ENCODE measurements at places on chromosomes 1 and 21.

GRCh38 chr1:52502789-52503188 is 50.1 kb downstream of the TUT4 start:
- DNase-seq = no peak

DNA sequence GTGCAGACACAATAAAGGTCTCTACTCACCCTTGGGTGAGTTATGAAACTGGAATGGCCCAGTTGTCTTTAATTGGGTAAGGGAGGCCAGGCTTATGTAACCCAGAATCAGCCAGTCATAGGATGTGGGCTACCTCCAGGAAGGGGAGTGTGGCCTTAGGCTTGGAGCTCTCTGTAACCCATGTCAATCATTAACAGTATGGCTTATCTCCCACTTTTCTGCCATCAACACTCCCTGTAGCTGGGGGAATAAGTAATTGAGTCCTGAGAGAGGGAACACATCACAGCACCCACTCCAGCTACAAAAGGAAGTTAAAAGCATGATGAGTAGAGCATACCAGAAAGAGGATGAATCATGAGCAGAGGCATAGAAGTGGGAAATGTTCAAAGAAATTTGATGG is 327.0 kb upstream of the DUSP10 start:
- no peak for DNase-seq

DNA sequence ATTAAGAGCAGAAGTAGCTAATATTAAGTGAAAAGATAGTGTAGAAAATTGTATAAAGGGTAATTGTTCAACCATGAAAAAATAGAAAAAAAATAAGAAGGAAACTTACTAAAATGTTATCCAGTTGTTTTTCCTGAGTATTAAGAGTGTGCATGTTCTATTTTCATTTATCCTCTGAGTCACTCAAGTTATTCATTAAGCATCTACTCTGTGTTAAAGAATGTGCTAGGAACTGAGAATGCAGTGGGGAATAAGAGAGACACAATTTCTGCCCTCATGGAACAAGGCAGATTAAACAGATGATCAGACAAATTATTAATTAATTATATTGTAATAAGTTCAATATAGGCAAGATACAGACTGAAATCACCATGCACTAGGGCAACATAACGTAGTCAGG is 10.8 kb upstream of the PIGK start:
- no peak for DNase-seq

DNA sequence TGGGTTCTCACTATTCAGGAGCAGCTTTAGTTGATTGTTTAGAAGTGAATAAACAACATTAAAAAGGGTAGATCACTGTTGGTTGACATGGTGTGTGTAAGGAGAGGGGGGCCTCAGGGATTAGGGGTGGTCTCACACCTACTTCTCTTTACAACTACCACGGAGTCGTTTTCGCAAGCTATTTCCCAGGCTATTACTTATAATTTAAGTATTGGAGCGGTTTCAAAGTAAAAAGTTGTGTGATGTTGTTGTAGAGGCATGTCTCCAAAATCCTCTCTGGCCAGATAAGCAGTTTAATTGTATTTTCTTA is 1.3 kb downstream of the GPSM2 start:
- no peak for DNase-seq

- no peak for DNase-seq
These were observed 2.6 kb upstream of the FCRLB start for GRCh38 chr1:161718559-161719324.

GRCh38 chr1:17674726-17675500 is 80.2 kb upstream of the ACTL8 start:
- DNase-seq = no peak

- DNase-seq = no peak
These were observed 218.6 kb downstream of the SLC45A1 start for GRCh38 chr1:8536515-8536914.

DNA sequence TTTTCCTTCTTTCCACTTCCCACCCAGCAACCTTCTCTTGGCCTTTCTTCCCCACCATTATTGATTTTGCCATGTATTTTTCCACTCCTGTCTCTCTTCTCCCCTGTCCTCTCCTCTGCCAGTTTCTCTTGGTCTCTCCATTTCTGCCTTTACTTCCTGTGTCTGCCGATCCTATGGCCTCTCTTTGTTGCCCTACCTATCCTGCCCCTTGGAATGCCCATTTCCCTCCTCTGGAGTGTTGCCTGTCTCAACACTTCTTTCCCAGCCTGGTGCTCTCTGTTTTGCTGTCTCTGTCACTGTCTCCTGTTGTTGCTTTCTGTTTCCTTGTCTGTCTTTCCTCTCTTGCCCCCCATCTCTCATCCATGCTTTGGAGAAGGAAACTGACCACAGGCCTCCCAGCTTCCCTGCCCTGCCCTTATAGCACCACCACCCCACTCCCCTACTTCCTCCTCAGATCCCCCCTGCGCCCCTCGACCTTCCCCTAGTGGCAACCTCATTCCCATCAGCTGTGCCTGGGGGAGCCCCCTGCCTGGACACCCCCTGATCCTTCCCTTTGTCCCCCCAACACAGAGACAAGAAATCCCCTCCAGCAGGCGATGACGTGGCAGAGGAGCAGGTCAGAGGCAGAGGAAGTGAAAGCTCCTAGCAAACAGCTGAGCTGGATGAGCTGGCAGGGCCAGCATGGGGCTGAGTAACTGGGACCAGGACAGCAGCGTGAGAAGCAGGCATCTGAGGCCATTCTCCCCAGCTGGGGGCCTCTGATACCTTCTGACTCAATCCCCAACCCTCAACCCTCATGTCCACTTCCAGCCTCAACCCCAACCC is 6.6 kb upstream of the ETV3L start:
- DNase-seq = peak; percentile 18

- DNase-seq = no peak
These were observed 46.8 kb upstream of the BARHL2 start for GRCh38 chr1:90763930-90764329.

GRCh38 chr21:38140207-38140903 is 116.4 kb upstream of the KCNJ15 start:
- no peak for DNase-seq

DNA sequence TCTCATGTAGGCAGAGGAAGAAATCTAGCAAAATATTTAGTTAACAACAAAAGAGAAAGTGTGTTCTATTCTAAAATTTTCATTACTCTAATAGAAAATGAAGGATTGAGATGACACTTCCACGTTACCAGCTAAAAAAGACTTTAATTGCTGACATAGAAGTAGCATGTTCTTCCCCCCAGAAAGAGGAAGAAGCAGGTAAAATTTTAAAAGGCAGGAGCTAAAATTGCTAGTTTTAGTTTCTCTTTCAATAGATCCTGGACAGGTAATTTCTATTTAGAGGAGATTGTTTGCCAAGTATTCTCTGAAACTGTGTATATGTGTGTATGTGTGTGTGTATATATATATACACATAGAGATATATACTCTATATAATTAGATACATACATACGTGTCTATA is 248.1 kb upstream of the FMN2 start:
- no peak for DNase-seq

DNA sequence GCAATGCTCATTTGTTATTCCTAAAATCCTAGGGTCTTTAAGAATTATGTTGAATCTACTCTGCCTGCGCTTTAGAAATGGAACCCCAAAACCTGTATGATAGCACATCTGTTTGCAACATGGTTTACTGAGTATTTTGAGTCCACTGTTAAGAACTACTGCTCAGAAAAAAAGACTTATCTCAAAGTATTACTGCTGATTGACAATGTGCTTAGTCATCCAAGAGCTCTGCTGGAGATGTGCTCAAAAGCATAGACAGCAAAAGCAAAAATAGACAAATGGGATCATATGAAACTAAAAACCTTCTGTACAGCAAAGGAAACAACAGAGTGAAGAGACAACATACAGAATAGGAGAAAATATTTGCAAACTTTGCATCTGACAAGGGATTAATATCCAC is 107.0 kb downstream of the CTH start:
- DNase-seq = no peak

DNA sequence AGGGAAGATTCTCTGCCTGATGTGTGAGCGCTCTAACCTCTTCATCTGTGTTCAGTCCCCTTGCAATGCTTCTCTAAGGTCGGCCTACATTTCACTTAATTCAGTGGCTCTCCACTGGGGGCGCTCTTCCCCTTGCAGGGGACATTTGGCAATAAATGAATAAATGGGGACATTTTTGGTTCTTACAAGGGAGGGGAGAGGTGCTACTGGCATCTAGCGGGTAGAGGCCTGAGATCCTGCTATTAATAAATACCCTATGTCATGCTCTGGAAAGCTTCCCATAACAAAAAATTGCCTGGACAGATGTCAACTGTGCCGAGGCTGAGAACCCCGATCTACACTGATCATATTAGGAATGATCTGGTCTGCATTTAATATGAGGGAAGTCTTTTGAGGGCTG is 25.9 kb upstream of the DNAJC11 start:
- peak; percentile 18 for DNase-seq

DNA sequence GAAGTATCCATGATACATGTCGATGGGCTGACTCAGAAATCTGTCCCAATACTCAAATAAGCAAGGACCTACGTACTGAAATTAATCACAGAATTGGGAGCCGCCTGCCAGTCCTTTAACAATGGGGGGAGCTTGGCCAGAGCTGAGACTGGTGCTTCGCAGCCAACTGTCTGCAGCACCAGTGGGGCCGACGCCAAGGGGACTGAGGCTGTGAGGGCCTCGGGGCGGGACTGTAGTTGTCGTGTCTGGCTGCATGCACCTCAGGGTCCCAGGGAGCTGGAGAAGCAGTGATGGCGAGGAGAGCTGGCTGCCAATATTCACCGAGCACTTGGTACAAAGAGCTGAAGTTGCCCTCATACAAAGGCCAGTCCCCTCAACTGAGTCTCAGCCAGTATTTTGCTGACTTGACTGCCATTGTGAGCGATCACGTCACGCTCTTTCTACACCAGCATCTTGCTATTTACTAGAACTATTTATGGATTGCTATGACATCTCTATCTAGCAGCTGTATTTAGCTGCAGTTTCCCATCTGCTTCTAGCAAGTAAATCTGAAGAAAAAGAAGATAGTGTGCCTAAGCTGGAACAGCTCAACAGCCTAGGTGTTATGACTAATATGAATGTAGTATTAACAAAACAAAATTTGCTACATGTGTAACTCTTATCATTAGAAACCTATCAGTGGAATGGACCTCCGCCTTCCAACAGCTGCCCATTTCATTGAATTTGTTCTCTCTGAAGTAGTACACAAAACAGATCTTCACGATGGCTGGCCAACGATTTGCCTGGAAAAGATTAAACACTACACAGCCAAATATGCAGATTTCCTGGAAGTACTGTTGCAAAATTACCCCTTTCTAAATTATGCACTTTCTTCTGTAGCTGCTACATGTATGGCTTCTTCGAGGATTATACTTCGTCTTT is 29.1 kb downstream of the EVI5 start:
- DNase-seq = no peak

DNA sequence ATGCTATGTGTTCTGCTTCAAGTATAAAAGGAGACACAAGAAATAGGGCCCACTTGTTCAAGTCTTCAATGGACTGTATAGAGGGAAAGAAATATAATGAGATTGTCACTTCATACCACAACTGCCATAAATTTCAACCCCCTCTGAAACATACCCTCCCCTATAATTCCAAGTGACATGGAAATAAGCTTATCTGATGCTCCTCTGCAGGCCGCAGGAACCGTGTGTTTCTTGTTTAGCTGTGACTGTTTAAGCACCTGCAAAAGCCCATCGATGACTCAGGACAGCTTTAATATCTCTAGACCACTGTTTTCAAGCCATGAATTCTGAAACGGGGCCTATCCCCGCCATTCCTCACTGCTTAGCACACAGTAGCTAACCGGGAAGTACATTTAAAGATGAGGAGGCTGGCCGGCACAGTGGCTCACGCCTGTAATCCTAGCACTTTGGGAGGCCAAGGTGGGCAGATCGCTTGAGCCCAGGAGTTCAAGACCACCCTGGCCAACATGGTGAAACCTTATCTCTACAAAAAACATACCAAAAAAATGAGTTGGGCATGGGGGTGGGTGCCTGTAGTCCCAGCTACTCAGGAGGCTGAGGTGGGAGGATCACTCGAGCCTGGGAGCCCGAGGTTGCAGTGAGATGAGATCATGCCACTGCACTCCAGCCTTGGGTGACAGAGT is 4.2 kb downstream of the HLCS start:
- DNase-seq = no peak

- no peak for DNase-seq
These were observed at the start of gene ELAVL4 for GRCh38 chr1:50108497-50109059. TSS of gene ELAVL4 (plus strand) at chr1:50108920. CDS start at chr1:50109190, 270 bp downstream.

GRCh38 chr1:158068918-158069317 is 75.5 kb downstream of the KIRREL1 start:
- no peak for DNase-seq

- no peak for DNase-seq
These were observed 19.0 kb downstream of the CRYZ start for GRCh38 chr1:74713849-74714248.

GRCh38 chr1:222009105-222009730 is 267.3 kb upstream of the DUSP10 start:
- DNase-seq = no peak

DNA sequence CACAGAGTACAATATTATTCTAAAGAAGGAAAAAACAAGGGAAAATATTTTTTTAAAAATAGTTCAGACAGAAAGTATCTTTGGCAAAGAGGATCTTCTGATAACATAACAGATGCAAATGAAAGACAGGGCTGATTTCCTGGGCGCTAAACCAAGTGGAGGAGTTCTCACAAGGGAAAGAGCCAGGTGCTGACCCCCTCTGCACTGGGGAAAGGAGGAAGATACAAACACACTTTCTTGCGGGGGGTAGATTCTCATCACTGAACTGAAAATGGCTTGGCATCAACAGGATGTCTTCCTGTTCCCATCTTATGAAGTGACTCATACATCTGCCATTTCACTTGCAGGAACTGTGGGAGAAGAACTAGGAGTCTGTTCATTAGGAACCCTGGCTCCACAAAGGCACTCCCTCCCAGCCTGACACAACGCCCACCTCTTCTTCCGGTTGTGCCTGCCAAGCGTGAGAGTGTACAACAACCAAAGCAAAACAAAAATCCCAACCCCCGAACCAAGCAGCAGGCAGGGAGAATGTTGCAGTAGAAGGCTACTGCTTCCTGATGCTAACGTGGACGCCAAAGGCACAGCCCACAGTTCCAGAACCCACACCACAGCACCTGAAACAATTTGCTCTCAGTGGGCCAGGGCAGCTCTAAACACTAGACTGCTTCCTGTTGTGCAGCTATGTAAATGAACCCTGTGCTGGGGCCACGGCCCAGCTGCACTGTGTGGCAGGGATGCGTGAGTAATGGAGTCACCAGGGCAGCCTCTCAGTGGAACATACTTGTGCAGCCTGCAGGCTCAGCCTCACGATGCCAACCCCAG is 51.0 kb downstream of the GADD45A start:
- peak; percentile 71 for DNase-seq

GRCh38 chr1:151013518-151013917 is 5.3 kb downstream of the PRUNE1 start:
- DNase-seq = no peak

DNA sequence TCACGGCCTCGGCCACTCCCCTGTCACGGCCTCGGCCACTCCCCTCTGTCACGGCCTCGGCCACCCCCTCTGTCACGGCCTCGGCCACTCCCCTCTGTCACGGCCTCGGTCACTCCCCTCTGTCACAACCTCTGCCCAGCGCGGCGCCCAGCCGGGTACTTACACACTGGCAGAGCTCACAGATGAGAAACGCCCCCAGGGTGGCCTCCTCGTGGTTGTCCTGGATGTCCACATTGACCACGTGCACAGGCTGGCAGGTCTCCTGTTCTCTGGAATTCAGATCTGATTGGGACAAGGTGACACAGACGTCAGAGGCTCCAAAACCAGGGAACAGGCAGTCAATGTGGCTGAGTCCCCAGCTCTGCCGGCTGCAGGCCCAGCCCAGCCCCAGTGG is 3.3 kb upstream of the TMEM240 start:
- DNase-seq = no peak

- no peak for DNase-seq
These were observed 17.9 kb upstream of the PTCH2 start for GRCh38 chr1:44860891-44861425.

GRCh38 chr1:31800674-31800967 is 15.2 kb downstream of the SPOCD1 start:
- DNase-seq = no peak
